ENCODE measurements at places on chromosomes 13 and 19.

- no peak for DNase-seq
These were observed 23.6 kb downstream of the CEACAM8 start for GRCh38 chr19:42571116-42571515.

DNA sequence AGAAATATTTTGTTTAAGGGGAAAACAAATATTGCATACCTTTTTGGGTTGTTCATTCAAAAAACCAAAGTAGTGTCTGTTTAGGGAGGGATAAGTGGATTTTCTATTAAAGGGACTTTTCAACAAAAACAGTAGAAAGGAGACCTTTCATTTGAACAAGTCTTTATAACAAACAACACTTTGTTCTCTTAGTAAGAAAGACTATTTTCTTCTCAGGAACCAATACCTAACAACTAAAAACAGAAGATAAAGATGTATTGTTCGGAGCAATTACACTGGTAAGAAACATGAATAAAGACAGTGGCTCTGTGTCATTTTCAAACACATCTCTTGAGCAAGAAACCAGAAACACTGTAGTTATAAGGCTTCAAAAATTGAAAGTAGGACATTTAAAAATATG is 1610.1 kb upstream of the PCDH20 start:
- DNase-seq, result no peak

DNA sequence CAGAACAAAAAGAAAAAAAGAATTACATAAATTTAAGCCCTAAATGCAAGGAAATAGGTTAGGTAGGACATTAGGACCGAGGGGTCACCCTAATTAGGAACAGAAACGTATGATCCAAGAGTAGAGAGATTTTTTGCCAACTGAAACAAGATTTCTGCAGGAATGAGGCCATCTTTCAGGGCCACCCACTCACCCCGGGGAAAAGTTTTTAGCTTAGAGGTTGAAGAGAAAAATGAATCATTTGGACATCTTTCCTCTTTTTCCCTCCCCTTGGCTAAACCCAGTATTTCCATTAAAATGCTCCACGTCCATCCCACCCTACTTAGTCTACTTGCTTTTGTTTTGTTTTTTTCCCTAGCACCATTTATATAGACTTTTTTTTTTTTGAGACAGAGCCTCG is 10.6 kb upstream of the PNMA8A start:
- DNase-seq, result no peak

GRCh38 chr13:75725736-75726135 is 89.6 kb downstream of the LMO7 start:
- no peak for DNase-seq

DNA sequence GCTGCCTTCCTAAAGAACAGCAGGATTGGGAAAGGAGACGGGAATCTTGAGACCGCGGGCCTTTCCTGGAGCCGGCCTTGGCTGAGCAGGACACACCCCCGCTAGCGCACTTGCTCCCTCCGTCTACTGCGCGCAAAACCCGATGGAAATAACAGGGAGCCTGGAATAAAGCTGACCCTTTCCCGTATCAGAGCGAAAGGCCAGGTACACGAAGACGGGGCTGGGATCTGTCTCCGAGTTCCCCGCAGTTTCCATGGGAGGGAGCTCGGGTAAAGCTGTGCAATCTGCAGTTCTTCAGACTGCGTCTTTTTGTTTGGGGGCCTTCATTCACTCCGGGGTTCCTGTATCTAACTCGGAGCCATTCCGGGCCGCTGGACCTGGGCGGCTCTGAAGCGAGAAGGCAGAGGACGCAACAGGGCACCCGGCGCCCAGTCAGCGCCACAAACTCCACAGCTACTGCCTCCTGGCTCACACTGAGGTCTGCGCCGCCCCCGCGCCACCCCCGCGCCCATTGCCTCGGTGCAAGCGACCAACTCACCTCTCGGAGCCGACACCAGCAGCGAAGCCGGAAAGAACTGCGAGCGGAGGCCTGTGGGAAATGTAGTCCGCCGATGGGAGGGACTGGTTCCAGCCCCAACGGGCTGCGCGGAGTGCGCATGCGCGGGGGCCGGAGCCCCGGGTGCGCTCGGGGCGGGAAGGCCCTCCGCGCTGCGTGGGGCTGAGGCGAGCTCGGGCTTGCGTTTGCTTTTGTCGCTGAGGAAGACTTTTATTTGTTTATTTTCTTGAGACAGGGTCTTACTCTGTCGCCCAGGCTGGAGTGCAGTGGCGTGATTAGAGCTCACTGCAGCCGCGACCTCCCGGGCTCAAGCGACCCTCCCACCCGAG is at the start of gene ZFP14:
ZFP14 (minus strand) TSS at position 577 of the 885 bp plus-strand sequence. CDS start 11,309 bp downstream, outside the sequence.
- DNase-seq, result peak; percentile 95

DNA sequence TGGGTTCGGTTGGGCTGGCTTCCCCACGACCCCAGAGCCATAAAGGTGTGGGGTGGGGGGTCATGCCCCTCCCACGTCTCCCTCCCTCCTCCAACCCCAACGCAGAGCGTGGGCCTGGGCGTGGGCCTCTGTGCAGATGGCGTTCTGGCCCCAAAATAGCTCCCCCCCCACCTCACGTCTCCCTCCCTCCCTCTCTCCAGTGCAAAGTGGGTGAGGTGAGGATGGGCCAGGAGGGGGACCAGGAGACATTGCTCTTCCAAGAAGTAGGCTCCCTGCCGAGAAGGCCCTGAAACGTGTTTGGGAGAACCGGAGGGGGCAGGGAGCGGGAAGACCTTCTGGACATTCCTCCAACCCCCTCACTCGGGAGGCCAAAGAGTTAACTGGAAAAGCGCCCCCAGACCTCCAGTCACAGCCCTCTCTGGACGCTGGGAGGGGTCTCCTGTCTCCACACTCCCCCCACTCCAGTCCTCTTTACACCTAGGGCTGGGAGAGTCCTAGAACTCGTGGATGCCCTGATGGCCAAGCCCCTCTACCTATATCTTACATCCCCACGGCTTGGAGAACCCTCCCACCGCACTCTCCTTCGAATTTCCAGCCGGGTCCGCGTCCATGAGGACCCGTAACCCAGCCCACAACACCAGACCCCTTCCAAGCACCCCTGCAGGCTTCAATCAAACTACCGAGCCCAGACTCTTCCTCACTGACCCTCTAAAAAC is 855 bp downstream of the UNC13A start:
- no peak for DNase-seq

DNA sequence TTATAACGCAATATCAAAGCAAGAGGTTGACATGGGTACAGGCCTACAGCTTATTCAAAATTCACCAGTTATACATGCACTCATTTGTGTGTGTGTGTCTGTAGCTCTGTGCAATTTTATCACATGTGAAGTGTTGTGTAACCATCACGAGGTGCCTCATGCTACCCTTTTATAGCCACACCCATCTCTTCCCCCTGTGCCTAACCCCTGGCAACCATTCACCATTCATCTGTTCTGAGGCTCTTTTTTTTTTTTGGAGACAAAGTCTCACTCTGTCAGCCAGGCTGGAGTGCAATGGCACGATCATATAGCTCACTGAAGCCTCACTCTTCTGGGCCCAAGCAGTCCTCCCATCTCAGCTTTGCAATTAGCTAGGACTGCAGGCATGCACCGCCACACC is 78.4 kb downstream of the DPF1 start:
- DNase-seq, result no peak

- no peak for DNase-seq
These were observed 181.8 kb downstream of the KATNAL1 start for GRCh38 chr13:30125422-30126073.

DNA sequence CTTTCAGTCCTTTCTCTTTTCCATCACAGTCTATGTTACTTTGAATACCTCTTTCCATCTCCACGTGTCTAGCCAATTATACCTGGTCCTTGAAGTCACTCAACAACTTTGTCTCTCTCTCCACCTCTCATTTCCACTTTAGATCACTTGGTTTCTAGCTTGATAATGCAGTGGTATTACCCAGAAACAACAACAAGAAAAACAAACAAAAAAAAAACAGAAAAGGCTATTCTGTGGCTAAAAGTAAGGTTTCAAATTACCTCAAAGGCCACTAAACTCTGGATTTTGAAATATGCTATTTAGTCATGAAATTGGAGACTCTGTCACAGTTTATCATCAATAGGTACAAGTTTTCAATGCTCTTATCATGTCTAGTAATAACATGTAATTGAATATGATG is 184.8 kb downstream of the PCDH9 start:
- no peak for DNase-seq

DNA sequence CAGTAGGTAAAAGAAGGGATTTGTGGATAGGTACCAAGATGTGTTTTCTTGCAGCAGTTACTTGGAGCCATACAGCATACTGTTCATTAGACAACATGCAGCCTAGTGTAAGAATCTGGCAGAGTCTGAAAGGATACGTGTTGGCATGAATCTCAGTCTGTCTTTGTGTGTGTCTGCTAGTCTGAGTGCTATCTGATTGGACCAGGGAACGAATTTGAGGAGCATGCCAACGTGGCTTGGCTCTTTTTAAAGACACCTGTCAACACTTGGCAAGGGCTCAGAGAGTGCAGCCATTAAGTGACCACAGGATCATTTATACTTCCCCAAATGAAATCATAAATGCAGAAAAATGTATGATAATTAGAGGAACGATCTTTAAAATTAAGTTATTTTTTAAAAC is 27.6 kb upstream of the ATXN8OS start:
- DNase-seq, result no peak

DNA sequence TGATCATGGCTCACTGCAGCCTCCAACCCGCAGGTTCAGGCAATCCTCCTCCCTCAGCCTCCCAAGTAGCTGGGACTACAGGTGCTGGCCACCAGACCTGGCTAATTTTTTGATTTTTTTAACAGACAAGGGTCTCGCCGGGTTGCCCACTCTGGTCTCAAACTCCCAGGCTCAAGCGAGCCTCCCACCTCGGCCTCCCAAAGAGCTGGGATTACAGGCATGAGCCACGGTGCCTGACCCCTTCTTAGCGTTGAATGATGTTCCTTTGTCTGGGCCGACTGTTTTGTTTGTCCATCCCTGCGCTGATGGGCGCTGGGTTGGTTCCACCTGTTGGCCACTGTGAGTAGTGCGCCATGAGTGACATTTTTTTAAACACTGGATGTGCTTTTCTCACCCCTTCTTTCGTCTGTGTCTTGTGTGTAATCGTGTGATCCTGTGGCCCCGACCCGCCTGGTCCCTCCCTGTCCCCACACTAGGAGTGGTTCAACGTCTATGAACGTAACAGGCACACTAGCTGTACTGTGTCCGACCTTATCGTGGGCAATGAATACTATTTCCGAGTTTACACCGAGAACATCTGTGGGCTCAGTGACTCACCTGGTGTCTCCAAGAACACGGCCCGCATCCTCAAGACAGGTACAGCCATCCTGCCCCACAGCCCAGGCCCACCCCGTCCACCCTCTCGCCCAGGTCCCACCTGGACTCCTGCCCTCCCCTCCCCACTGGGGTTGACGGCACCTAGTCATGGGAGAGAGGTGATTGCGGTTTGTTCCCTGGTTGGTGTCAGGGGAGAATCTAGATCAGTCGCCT is 15.0 kb upstream of the EMC10 start:
- peak; percentile 65 for DNase-seq

- DNase-seq, result no peak
These were observed 5.7 kb downstream of the FGF9 start for GRCh38 chr13:21676611-21677021.

DNA sequence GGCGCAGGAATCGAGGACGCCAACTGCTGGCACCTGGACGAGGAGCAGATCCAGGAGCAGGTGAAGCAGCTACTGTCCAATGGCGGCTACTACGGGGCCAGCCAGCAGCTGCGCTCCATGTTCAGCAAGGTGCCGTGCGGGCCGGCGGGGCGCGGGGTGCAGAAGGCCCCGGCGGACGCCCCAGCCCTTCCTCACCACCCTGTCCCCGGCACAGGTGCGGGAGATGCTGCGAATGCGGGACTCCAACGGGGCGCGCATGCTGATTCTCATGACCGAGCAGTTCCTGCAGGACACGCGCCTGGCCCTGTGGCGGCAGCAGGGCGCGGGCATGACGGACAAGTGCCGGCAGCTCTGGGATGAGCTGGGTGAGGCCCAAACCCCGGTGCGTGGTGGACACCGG is 13.6 kb downstream of the ZSWIM4 start:
- no peak for DNase-seq

GRCh38 chr19:44808463-44809371 is at the start of gene BCAM:
Gene BCAM (plus strand): TSS chr19:44809103. CDS start chr19:44809125, 22 bp downstream.
- DNase-seq, result no peak

DNA sequence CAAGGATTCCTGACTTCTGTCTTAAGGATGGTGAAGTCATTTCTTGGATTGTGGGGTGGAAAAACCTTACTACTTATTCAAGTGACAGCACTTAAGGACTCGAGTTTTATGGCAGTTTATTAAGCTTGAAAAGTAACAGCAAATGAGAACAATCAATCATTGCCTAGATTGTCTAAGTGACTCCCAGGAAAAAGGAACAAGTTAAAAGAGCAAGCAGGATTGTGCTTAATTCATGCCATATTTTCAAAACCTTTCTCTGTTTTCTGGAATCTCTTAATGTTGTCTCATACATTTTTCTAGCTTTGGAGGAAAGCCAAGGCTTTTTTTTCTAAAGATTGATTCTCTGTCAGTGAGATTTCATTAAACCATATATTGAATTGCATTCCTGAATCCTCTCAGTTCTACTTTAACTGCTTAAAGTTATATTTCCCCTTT is 236.2 kb upstream of the HTR2A start:
- no peak for DNase-seq

GRCh38 chr13:33119856-33120543 is 103.8 kb downstream of the KL start:
- DNase-seq, result no peak

DNA sequence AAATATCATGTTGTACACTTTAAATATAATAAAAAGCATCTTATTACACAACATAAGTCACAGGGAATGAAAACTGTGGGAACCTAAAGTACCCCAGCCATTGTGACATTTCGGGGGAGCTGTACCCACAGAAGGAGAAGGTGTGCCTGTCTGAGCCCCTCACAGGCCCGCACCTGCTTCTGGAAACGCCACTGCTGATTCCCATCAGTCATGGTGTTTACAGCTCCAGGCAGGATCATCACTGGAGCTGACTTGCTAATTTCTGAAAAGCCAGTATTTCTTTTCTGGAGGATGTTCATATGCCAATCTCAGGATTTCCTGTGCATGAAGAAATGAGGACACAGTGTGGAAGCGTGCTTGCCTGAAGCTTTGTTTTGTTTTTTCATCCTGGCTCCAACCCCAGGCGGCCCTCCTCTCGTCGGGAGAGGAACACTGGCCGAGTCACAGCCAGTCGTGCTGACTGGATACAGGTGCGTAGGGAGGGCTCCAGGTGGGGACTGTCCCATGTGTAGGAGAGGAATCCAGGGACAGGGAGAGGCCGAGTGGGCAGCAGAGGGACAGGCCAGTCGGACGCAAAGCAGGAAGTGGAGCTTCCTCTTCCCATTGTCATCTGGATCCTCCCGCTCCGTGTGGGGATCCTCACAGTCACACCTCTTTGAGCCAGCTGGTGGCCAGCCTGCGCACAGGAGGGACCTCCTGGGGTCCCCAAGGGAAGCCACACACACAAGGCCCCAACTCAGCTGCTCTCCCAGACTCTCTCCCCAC is 4.2 kb upstream of the ATP12A start:
- DNase-seq, result no peak

GRCh38 chr19:4087787-4088679 is 21.3 kb upstream of the ZBTB7A start:
- DNase-seq, result no peak

All from CD4-positive, alpha-beta T cell treated with Interferon gamma for 1 hour (primary cell).